Muscle of leg (tissue), 16 donors: ENCODE measurements at places on chromosomes 7 and 10. TPM values are rescaled to one million over a fixed set of nuclear protein-coding genes. Genes with fewer than 3 reads are reported as not detected.
A peak's percentile ranks its signal among the peaks of the same experiment; 100 is the strongest.

GRCh38 chr7:97017192-97018125 is 7.2 kb downstream of the DLX5 start:
- no peak for DNase-seq

DKK1 gene
- total RNA-seq, result 0.84 TPM

GRCh38 chr10:44519361-44519760 is 134.5 kb upstream of the CXCL12 start:
- no peak for DNase-seq

PRR15 gene
- total RNA-seq, result 0.04 TPM

RPA3 gene
- 28.1 TPM for total RNA-seq

PHKG1 gene
- 52.4 TPM for total RNA-seq

DNA sequence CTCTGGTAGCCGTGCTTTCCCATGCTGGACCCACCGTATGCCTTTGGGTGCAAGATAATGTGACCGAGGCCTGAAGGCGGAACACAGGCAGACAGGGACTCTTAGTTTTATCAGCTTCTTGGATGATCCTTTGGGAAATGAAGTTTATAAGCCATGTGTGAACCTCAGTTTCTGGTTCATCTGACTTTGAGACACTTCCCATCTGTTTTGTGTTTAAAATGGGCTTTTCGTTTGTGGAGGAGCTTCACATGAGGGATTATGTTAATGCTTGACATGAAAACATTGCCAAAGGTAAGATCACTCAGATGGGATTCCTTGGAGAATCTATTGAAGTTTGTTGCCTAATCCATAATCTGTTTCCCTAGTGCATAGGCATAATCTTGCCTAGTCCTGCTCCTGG is 249.8 kb upstream of the LYZL1 start:
- DNase-seq, result no peak

- DNase-seq, result no peak
Measured at GRCh38 chr7:157791261-157791660, 454.5 kb downstream of the DNAJB6 start.

- no peak for DNase-seq
Measured at GRCh38 chr7:131550846-131551245, 5.6 kb downstream of the PODXL start.

- DNase-seq, result peak; percentile 4
Measured at GRCh38 chr7:39184391-39184790, 206.7 kb downstream of the POU6F2 start.

- DNase-seq, result no peak
Measured at GRCh38 chr7:158280448-158281144, 307.0 kb downstream of the PTPRN2 start.

GRCh38 chr7:20116869-20117268 is 100.3 kb downstream of the MACC1 start:
- no peak for DNase-seq

DNA sequence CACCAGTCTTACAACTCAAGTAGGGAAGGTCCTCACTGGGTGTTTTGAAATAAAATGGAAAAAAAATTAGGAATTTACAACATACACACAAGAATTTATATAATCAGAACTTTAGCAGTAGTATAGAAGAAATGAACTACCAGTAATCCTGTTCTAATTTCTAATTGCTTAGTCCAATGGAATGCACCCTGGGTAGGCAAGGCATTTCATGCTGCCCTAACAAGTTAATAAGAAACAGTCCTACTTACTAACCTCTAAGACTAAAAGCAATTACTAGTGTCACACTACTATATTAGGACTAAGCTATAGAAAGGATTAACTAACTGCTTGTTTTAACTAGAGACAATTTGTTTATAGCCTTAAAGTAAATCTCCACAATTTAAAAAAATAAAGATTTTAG is 158.1 kb downstream of the BTAF1 start:
- no peak for DNase-seq

GRCh38 chr10:132417957-132418441 is 21.0 kb downstream of the PWWP2B start:
- no peak for DNase-seq

- DNase-seq, result peak; percentile 79
Measured at GRCh38 chr7:3892157-3892556, 591.1 kb downstream of the SDK1 start.

CALML5 gene
- total RNA-seq, result not detected

NUTM2A gene
- 0.44 TPM for total RNA-seq
